ENCODE measurements at places on chromosomes 11 and 22.

GRCh38 chr22:47303161-47303890, 540.9 kb downstream of the TBC1D22A start:
- DNase-seq = no peak

DNA sequence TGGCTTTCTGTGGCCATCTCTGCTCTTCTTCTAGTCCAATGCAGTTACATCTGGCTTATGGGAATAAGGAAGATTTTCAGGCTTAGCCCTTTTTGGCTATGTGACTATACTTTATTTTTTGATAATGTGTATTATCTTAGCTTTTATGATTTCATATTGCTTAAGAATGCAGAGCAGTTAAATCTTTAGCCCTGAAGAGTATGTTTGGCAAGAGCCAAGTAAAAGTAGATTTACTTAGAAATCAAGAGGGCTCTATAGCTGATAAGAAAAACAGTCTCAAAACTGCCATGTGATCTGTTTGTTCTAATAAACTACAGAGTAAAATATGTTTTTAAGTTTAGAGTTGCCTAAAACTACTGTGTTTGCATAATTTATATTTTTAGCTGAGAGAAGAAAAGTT, 61.2 kb downstream of the RNF169 start:
- no peak for DNase-seq

GRCh38 chr22:44542561-44543222, 44.7 kb upstream of the RTL6 start:
- DNase-seq = no peak

DNA sequence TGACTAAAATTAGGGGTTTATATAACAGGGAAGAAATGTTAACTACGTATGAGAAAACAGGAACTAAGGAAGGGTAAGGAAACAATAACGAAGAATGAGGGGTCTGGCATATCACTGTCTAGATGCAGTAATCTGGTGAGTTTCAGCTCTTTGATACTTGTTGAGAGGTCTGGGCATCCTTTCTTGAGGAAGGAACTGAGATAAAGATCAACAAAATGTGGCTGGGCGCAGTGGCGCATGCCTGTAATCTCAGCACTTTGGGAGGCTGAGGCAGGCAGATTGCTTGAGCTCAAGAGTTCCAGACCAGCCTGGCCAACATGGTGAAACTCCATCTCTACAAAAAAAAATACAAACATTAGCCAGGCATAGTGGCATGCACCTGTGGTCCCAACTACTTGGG, 2.7 kb downstream of the DCDC1 start:
- DNase-seq = no peak

GRCh38 chr11:119520966-119521365, 98.0 kb upstream of the THY1 start:
- no peak for DNase-seq

- DNase-seq = no peak
Observed at GRCh38 chr11:118142809-118143208, 9.8 kb downstream of the SCN4B start.

DNA sequence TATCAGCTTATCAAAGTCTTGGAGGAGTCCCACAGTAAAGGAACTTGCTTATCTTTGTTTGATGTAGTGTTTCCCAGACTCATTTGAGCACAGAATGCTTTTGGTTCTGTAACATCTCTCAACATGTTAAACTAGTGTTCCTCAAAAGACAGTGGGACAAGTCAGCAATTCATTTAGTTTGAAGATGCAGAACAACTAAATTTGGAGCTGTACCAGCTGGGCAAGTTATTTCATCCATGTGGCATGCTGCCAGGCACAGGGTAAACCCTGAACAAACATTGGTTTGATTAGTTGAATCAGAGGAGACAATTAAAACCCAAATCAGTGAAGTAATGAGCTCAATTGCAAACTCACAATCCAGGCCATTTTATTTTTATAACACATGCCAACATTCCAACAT, 141.2 kb downstream of the CSNK2A3 start:
- no peak for DNase-seq

All from GOT3 (cell line).